Renal cortical epithelial cell (primary cell): ENCODE measurements at places on chromosomes 2 and 18. TPM values are rescaled to one million over a fixed set of nuclear protein-coding genes. Genes with fewer than 3 reads are reported as not detected.

Gene ASNSD1
- 64.9 and 65.6 TPM in 2 replicates for total RNA-seq

Gene SETBP1
- 2.1 and 17.9 TPM in 2 replicates for total RNA-seq

DNA sequence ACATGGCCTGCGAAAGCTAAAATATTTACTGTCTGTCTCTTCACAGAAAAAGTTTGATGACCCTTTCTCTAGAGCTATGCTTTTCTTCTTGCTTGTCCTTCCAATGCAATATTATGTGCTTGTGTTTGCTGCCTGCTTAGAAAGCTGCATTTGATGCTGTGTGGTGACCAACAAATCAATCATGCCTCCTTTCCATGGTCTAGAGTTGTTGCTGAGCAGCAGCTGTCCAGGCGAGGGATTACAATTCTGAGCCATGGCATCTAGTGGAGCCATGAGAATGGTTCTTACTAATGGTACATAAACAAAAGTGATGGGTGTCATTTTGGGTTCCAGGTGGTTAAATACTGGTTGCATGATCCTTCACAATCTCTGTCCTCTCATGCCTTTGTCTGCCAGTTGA lies 1142.1 kb downstream of the DPP10 start:
- no peak for DNase-seq

Gene DNAH7
- total RNA-seq: 1.0 and 7.9 TPM in 2 replicates

DNA sequence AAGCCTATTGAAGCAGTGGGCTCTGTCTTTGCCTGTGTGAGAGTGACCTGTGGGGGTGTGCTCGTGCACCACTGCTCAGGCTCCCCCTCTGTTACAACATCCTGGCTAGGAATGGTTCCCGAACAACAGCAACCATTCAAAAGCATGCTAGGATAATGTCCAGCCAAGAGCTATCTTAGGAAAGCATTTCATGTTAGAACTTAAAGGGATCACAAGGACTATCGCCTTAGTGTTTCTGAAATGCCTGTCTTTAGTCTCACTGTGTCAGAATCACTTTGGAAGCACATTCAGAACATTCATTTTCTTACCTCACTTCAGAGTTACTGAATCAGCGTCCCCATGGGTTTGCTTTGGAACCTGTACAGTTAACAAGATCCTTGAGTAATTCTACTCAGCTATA lies 134.9 kb upstream of the DSEL start:
- DNase-seq: no peak

GRCh38 chr2:158724803-158725381 lies 70.2 kb upstream of the DAPL1 start:
- peak; percentile 82 for DNase-seq

- no peak for DNase-seq
These were observed 164.4 kb downstream of the SCG2 start for GRCh38 chr2:223437788-223438187.

Gene CIAO1
- total RNA-seq: 95.9 and 107 TPM in 2 replicates
